Astrocyte (in vitro differentiated cells and primary cell): ENCODE measurements at places on chromosomes 16 and 17.

DNA sequence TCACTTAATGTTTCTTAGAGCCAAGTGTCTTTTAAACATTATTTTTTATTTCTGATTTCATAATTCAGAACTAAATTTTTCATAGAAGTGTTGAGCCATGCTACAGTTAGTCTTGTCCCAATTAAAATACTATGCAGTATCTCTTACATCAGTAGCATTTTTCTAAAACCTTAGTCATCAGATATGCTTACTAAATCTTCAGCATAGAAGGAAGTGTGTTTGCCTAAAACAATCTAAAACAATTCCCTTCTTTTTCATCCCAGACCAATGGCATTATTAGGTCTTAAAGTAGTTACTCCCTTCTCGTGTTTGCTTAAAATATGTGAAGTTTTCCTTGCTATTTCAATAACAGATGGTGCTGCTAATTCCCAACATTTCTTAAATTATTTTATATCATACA is 13.6 kb upstream of the BCAS3 start:
- DNase-seq, result no peak

DNA sequence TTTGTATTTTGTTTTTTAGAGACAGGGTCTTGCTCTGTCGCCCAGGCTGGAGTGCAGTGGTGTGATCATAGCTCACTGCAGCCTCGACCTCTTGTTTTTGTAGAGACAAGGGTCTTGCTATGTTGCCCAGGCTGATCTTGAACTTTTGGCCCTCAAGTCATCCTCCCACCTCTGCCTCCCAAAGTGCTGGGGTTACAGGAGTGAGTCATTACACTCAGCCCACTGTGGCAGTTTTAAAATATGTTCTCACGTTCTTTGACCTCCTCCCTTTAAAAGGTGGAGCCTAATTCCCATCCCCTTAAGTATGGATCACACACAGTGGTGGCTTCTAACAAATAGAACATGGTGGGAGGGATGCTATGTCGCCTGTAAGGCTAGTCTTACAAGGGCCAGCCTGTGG is 67.7 kb downstream of the ZDHHC7 start:
- no peak for DNase-seq

- peak; percentile 40 for DNase-seq
These were observed 35.3 kb downstream of the NPLOC4 start for GRCh38 chr17:81601525-81602120.

DNA sequence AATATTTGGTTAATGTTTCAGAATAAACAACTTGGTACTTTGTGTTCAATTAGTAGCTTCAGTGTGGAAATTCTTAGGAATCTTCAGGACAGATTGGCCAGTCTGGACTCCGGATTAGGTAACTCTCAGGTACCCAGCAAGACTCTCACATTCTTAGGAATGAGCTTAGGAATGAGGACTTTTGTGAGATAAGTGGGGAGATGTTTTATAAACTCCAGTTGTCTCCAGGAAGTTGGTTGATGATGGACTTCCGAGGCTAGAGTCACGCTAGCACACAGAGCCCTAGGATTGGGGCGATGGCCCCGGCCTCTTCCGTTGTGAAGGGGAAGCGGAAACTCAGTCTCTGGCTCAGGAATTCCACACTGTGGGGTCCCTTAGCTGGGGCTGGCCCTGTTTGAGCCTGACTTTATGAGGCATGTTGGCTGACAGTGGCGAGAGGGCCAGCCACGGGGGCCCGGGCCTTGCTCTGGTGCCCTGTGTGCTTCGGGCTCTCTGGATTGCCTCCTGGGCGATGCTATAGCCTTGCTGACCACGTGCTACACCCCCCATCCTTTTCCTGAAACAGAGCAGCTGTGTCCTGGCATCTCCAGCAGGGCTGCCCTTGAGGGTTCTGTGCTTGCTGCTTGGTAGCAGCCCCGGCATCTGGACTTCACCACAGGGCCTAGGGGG is 32.4 kb downstream of the RAB11FIP3 start:
- DNase-seq, result no peak

DNA sequence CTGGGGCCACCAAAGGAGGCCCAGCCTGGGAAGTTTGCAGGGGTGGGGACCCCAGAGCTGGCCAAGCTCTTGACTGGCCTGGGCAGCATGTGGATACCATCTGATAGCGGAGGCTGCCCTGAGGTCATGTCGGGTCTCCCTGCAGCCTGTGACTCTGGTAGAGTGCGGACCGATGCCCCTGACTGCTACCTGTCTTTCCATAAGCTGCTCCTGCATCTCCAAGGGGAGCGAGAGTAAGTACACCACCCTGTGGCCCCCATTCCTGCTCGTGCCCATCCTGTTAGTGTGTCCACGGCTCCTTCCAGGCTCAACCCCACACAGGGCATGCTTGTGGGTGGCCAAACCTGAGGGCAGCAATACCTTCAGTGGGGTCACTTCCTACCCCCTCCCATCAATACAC is 8.0 kb downstream of the CETP start:
- DNase-seq, result no peak
